ENCODE measurements at places on chromosomes 6 and 20.
A peak's percentile ranks its signal among the peaks of the same experiment; 100 is the strongest.

- no peak for DNase-seq
Observed at GRCh38 chr6:5204376-5204775, 56.4 kb downstream of the LYRM4 start.

- no peak for DNase-seq
Observed at GRCh38 chr6:122994256-122994655, 1.8 kb upstream of the CLVS2 start.

DNA sequence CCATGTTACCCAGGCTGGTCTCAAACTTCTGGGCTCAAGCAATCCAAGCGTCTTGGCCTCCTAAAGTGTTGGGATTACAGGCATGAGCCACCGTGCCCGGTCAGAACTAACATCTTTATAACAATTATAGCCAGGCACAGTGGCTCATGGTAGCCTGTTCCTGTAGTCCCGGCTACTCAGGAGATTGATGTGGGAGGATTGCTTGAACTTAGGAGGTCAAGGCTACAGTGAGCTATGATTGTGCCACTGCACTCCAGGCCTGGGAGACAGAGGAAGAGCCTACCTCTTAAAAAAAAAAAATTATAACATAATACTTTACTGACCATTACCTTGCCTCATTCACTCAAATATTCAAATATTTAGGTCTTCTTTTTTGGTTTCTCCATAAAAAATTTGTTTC, 16.8 kb upstream of the MYMX start:
- no peak for DNase-seq

DNA sequence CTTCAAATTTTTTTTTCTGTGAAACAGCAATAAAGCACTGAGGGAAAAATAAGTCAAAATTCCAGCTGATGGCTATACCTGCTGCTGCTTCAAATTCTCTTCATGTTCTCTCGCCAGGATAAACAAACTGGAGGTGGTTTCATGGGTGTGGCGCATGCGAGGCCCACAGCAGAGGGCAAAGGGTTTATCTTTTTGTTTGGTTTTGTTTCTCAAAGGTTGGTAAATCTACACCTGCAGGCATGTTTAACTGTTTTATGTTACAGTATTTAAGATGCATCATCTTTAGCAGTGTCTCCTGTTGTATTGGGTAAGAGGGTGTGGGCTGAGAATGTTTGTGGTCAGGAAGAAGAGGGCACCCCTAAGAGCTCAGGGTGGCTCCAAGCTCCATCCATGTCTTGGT, 342.2 kb downstream of the CDH26 start:
- DNase-seq: no peak

- no peak for DNase-seq
Observed at GRCh38 chr6:166697113-166697512, 70.1 kb upstream of the RPS6KA2 start.

DNA sequence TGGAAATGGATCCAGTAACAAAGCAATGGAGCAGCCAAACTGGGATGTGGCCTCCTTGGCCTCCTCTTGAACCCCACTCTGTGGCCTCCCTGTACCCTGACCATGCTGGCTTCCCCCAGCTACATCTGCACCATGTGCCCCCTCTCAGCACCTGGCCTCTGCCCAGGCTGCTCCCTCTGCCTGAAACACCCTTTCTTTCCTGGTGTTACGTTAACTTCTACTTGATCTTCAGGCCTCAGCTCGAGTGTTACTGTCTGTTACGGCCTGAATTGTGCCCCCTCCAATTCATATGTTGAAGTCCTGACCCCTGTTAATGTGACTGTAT, 30.2 kb downstream of the NOL4L start:
- no peak for DNase-seq

GRCh38 chr6:48928937-48929336, 534.1 kb downstream of the MMUT start:
- DNase-seq: peak; percentile 16

DNA sequence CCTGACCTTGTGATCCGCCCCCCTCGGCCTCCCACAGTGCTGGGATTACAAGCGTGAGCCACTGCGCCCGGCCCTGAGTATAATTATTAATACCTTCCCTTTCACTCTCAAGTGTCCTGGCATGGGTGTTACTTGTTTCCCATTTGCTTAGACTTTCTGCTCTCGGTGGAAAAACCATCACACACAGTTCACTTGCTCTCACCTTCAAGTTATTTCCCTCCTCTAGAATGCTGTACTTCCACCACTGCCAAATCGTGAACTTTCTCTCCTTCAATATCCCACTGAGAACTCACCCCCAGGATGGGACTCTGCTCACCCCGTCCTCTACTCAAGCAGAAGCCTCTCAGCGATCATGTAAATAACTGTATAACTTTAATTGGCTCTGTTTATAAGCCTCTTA, 4.6 kb upstream of the HIVEP1 start:
- no peak for DNase-seq

GRCh38 chr20:58084566-58084965, 143.9 kb downstream of the ANKRD60 start:
- no peak for DNase-seq

DNA sequence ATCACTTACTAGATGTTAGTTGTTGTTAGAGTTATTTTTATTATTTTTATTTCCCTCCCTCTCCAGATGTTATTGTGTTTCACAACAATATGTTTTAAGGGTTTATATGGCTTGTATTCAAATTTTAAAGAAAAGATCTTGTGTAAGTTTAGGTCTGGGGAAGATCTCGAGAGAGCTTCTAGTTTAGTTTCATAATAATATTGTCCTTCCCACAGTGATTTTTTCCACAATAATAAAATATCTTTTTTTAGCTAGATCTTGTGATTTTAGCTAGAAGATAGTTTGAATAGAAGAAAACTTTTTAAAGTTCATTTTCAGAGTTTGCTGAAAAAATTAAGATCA, 55.0 kb downstream of the ADGRG6 start:
- DNase-seq: no peak

GRCh38 chr6:157954150-157955117, 27.2 kb upstream of the SYNJ2 start:
- peak; percentile 27 for DNase-seq
